ENCODE measurements at places on chromosomes 7 and 10. TPM values are rescaled to one million over a fixed set of nuclear protein-coding genes. Genes with fewer than 3 reads are reported as not detected.

DNA sequence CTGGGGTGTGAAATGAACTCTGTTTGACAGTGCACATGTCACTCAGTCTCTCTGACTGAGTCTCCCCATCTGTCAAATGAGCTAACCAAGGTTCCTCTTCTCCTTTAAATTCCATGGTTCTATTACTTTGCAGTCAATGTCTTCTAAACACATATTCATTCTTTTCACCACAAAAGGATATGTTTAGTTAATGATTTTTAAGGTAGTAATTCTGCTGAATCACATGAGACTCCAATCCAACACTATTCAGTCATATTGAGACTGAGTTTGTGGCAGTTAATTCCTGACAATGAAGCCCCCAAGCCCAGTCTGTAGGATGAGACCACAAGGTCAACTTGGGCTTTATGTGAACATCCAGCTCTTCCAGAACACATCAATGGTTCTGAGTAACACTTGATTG lies 85.3 kb downstream of the CALN1 start:
- no peak overlapping the region for H3K4me3 ChIP-seq
- DNase-seq = no peak
- no peaks in the 10 kb centered on the region for H3K36me3 ChIP-seq
- H3K4me1 ChIP-seq = no peaks in the 10 kb centered on the region
- no peaks in the 10 kb centered on the region for H3K27me3 ChIP-seq

DNA sequence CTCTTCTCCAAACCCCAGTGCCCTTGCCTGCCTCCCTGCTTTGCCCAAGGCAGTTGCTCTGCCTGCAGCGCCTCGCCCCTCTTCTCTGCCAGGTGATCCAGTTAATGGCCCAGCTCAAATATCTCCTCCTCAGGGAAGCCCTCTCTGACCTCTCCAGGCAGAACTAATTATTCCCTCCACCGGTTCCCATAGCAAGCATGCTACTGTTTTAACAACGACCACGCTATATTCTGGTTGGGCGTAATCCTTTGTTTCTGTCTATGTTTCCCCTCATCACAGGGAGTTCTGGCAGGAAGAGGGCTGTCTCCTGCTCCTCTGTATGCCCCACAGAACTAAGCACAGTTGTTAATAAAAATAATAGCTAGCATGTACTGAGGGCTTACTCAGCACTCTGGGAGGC lies 36.8 kb upstream of the R3HCC1L start:
- no peak overlapping the region for H3K27ac ChIP-seq
- H3K27me3 ChIP-seq = peaks cover 16% of the 10 kb centered on the region
- no peaks in the 10 kb centered on the region for H3K4me1 ChIP-seq
- no peaks in the 10 kb centered on the region for H3K36me3 ChIP-seq

DNA sequence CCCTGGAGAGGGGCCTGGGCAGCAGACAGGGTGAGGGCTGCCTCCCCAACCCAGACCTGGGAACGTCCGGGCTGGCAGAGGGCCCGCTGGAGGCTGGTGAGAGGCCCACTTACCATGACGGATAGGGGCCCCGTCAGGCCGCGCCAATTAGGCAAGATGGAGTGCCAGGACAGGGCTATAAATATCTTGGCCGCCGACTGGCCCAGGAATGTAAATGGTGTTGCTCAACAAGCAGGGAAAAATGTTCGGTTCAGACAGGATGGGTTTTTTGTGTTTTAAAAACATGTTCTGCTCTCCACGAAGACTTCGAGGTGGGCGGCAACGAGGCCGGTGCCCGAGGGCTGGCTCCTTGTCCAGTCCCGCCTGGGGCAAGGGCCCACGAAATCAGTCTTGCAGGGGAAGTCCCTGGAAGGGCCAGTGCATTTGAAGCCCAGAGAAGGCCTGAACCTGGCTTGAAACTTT lies 35.8 kb upstream of the ELN start:
- H3K27me3 ChIP-seq = peaks cover 4% of the 10 kb centered on the region
- peaks cover 7% of the 10 kb centered on the region for H3K36me3 ChIP-seq
- no peak for DNase-seq
- H3K27ac ChIP-seq = no peak overlapping the region
- no peaks in the 10 kb centered on the region for H3K4me1 ChIP-seq

- no peak overlapping the region for H3K27ac ChIP-seq
- DNase-seq = no peak
- H3K4me1 ChIP-seq = no peaks in the 10 kb centered on the region
- no peaks in the 10 kb centered on the region for H3K36me3 ChIP-seq
- H3K27me3 ChIP-seq = peaks cover 6% of the 10 kb centered on the region
These were observed 226.7 kb downstream of the SNX13 start for GRCh38 chr7:17713584-17713983.

DNA sequence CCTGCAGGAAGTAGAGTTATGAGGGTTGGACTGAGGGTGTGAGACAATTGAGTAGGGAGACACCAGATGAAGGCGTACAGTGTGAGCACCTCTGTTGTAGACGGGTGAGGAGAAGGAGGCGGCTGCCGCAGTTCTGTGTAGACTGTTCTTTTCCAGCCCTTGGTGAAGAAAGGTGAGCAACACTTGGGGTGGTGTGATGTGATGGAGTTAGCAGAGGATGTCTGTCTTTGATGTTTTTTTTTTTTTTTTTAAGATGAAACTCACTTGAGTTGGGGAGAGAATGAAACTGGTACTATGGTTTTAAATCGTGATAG lies 42.8 kb upstream of the RNF216 start:
- no peaks in the 10 kb centered on the region for H3K27me3 ChIP-seq
- H3K4me3 ChIP-seq = peak overlapping the region; percentile 78
- no peaks in the 10 kb centered on the region for H3K36me3 ChIP-seq
- peak; percentile 73 for DNase-seq
- H3K4me1 ChIP-seq = peaks cover 34% of the 10 kb centered on the region

- H3K27ac ChIP-seq = no peak overlapping the region
- peaks cover 6% of the 10 kb centered on the region for H3K4me1 ChIP-seq
- H3K27me3 ChIP-seq = no peaks in the 10 kb centered on the region
- H3K36me3 ChIP-seq = peaks cover 2% of the 10 kb centered on the region
- no peak for DNase-seq
- no peak overlapping the region for H3K4me3 ChIP-seq
These were observed 46.6 kb downstream of the PRKAG2 start for GRCh38 chr7:151830121-151830830.

DNA sequence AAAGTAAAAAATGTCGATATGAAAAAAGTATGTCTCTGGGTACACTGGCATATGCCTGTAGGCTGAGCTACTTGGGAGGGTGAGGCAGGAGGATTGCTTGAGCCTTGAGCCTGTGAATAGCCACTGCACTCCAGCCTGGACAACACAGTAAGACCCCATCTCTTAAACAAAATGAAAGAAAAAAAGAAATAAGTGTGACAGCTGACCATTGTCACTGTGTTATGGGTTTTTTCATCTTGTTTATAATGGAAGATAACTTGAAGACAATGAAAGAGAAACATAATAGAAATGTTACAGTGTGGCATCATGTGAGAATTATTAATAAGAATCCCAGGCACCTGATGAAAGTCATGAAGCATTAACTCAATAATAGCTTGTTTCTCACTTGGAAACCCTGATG lies 75.0 kb downstream of the APBB1IP start:
- H3K27ac ChIP-seq = peak overlapping the region; percentile 40
- DNase-seq = no peak
- H3K4me3 ChIP-seq = no peak overlapping the region

- peak overlapping the region; percentile 83 for H3K27ac ChIP-seq
- H3K4me3 ChIP-seq = peak overlapping the region; percentile 94
- peaks cover 57% of the 10 kb centered on the region for H3K4me1 ChIP-seq
These were observed 63.9 kb upstream of the AHR start for GRCh38 chr7:17234398-17235031.

DNA sequence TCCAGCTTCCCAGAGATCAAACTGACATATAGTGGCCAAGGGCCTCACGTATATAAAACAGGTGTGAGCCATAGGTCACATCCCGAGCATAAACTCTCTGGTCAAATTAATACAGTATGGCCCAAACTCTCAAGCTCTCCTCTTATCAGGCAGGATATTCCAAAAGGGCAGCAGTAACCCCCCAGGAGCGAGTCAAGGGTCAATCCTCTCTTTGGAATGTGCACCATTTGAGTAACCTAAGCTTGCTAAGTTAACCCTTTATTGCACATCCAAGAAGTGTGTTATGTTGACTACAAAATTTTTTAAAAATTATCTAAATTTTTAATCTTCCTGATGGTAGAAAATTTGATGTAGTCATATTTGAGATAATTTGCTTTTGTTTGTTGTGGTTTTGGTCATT lies 4.5 kb upstream of the TRIM24 start:
- H3K4me1 ChIP-seq = peaks cover 6% of the 10 kb centered on the region
- H3K27ac ChIP-seq = no peak overlapping the region
- no peak overlapping the region for H3K4me3 ChIP-seq
- H3K27me3 ChIP-seq = no peaks in the 10 kb centered on the region

- no peak overlapping the region for H3K4me3 ChIP-seq
- H3K27ac ChIP-seq = no peak overlapping the region
- DNase-seq = no peak
- no peaks in the 10 kb centered on the region for H3K27me3 ChIP-seq
- no peaks in the 10 kb centered on the region for H3K36me3 ChIP-seq
- no peaks in the 10 kb centered on the region for H3K4me1 ChIP-seq
These were observed 64.8 kb downstream of the ITGB8 start for GRCh38 chr7:20395511-20395910.

DNA sequence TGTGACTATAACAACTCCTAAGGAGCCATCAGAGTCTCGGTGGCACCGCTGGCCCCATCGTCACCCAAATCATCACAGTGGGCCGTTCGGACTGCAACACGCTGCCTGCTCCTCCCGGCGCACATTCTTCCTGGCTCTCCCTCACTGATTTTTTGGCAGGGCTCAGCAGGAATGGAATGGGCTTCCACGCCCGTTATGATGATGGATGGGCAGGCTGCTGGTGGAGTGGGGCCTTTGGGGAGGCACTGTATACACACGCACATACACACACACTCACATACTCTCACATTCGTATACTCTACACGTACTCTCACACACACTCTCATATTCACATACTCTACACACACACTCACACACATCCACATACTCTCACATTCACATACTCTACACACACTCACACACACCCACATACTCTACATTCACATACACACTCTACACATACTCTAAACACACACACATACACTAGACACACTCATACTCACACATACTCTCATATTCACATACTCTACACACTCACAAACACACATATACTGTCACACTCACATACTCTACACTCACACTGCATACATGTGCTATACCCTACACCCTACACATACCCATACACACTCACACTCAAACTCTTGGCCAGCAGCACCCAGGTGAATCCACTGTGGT lies 99.8 kb downstream of the KCNMA1 start:
- peaks cover 6% of the 10 kb centered on the region for H3K27me3 ChIP-seq
- no peaks in the 10 kb centered on the region for H3K36me3 ChIP-seq
- no peaks in the 10 kb centered on the region for H3K4me1 ChIP-seq
- DNase-seq = no peak
- no peak overlapping the region for H3K27ac ChIP-seq

DNA sequence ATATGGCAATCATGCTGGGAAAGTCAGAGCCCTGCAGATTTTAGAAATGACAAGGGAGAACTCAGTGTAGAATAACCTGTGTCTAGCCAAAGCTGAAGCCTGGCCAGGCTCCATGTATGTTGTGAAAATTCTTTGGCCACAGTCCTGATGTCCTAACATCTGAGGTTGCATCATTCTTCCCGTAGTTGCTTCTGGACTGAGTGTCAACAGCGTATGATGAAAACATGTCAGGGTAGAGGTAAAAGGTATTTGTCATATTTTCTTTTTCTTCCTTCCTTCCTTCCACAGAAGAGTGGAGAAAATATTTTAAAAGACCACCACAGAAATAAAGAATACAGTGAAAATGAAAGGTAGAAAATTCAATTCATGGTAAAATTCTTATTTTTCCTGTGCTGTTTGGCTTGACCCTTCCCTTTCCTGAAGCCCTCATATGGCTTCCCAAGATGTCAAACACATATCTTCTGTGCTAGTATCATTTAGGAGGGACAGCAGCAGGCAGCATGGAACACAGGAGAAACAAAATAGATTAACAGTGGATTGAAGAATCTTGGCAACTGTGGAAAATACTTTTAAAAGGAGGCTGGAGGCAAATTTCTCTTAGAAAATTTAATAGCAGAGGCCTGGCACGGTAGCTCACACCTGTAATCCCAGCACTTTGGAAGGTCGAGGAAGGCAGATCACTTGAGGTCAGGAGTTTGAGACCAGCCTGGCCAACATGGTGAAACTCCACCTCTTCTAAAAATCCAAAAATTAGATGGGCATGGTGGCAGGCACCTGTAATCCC lies 18.9 kb upstream of the NRBF2 start:
- no peak overlapping the region for H3K27ac ChIP-seq
- DNase-seq = no peak
- peaks cover 22% of the 10 kb centered on the region for H3K27me3 ChIP-seq
- H3K4me3 ChIP-seq = no peak overlapping the region

- no peaks in the 10 kb centered on the region for H3K4me1 ChIP-seq
- no peak overlapping the region for H3K4me3 ChIP-seq
- H3K27ac ChIP-seq = no peak overlapping the region
- H3K36me3 ChIP-seq = no peaks in the 10 kb centered on the region
These were observed 213.3 kb upstream of the PHYHIPL start for GRCh38 chr10:58963101-58963534.

DNA sequence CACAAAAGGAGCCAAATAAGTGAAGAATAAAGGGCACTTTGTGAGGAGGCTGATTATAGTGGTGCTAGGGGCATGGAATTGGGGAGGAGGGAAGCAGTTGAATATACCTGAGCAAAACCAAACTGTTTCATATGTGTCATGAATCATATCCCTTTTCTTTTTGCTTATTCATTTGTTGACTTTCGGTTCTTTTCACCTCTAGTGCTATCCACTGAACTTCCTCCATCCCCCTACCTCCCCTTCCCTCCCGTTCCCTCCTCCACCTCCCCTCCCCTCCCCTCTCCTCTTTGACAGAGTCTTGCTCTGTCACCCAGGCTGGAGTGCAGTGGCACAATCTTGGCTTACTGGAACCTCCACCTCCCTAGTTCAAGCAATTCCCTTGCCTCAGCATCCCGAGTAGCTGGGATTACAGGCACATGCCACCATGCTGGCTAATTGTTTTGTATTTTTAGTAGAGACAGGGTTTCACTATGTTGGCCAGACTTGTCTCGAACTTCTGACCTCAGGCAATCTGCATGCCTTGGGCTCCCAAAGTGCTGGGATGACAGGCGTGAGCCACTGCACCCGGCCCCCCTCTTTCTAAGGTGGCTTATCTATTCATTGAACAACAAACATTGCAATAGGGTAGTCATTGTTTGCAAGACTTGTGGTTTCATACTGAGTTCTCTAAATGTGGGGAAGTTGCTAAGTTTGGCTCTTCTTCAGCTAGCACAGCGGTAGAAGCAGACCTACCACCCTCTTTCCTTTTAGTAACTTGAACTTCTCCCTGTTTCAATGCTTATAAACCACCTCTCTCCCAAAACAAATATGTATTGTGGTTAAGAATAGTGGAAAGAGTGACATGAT lies 150.4 kb upstream of the PRPS1L1 start:
- DNase-seq = peak; percentile 61
- H3K27ac ChIP-seq = no peak overlapping the region
- H3K4me1 ChIP-seq = peaks cover 17% of the 10 kb centered on the region
- no peaks in the 10 kb centered on the region for H3K36me3 ChIP-seq

The KCND2 gene
- not detected for total RNA-seq

The FAM25A gene
- total RNA-seq = not detected

The RNF32 gene
- total RNA-seq = 3.1 TPM

The SFRP5 gene
- total RNA-seq = not detected

The CUZD1 gene
- total RNA-seq = 1.7 TPM

The ASB10 gene
- total RNA-seq = not detected

The TIAL1 gene
- 201 TPM for total RNA-seq

The AOAH gene
- total RNA-seq = 23.5 TPM

The AKR1C3 gene
- 0.44 TPM for total RNA-seq

Data from activated T-cell treated with anti-CD3 and anti-CD28 coated beads, Interleukin-2, amount 50 U/mL, for 72 hours (primary cell).